Renal pelvis (tissue), 12 donors: ENCODE measurements at places on chromosomes 2 and 18.

DNA sequence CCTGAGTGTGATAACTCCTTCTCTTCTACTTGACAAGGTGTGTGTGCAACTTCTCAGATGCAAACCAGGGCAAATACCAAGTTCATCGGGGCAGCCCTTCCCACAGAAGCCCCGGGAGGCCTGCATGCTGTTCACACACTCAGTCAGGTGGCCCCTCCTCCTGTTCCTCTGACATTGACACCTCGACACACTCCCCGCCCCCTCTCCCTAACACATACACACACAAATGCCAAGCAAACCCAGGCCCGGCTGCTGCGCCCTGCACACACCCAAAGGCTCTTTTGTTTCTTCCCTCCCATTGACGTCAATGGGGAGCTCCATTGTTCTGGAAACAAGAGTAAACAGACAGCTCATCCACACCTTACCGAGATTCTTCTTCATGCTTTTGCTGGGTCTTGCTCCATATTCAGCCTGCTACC lies 1.7 kb upstream of the PER2 start:
- DNase-seq: no peak

DNA sequence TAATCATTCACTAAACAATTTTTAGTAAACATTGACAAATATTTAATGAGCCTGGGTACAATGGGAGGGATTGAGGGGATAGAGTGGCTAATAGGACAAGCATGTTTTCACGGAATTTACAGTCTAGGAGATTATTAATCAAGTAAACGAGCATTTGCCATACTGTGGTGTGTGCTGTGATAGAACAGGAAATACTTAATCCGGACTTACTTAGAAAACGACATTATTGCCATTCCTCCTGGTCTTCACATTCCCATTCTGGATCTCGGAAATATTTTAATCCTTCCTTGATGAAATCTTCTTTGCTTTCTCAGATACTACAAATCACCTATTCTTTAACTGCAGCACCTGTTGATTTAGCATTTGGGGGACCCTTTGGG lies 905 bp downstream of the TTLL4 start:
- peak; percentile 61 for DNase-seq

DNA sequence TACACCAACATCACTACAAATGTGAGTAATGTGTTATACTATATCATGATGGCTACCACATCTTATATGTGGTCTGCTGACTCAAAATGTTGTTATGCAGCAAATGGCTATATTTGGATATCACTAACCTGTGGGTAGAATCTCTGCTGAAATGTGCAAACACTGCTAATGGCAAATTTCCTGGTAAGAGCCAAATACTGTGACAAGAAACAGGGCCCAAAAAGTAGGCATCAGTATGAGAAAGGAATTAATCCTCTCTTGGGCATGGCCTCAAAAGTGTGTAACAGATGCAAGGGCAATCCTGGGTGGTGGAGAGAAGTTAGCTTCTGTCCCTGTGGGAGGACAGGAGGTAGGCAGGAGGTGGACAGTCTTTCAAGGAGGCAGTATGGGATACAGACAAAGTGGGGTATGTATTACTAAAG lies 13.3 kb downstream of the ATF2 start:
- no peak for DNase-seq

DNA sequence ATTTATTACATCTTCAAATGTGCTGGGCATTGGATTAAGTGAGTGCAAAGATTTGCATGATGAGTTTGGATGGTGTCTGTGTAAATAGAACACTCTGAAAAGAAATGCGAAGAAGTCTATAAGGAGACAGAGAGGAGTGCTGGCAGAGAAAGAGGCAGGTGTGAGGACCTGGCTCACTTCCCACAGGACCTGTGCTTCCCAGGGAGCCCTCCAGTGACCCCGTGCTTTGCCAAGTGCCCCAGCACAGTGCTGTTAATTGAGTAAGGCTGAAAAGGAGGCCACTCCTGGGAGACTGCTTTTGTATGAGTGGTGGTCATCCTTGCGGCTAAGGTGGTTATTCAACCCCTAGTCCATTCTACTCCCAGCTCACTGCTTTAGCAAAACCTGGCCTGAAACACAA lies 230.8 kb downstream of the OSR1 start:
- no peak for DNase-seq

DNA sequence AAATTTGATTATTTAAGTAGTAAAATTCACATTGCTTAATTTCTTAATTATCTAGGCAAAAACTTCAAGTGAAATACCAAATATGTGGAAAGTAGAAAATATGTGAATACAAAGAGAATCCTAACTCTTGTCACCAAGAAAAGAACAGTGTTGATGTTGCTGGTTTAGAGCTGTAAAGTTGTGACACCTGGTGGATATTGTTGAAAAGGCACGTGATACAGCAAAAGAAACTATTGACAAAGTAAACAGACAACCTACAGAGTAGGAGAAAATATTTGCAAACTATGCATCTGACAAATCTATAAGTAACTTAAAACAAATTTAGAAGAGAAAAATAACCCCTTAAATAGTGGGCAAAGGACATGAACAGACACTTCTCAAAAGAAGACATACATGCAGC lies 25.6 kb upstream of the ZC3H15 start:
- peak; percentile 8 for DNase-seq

DNA sequence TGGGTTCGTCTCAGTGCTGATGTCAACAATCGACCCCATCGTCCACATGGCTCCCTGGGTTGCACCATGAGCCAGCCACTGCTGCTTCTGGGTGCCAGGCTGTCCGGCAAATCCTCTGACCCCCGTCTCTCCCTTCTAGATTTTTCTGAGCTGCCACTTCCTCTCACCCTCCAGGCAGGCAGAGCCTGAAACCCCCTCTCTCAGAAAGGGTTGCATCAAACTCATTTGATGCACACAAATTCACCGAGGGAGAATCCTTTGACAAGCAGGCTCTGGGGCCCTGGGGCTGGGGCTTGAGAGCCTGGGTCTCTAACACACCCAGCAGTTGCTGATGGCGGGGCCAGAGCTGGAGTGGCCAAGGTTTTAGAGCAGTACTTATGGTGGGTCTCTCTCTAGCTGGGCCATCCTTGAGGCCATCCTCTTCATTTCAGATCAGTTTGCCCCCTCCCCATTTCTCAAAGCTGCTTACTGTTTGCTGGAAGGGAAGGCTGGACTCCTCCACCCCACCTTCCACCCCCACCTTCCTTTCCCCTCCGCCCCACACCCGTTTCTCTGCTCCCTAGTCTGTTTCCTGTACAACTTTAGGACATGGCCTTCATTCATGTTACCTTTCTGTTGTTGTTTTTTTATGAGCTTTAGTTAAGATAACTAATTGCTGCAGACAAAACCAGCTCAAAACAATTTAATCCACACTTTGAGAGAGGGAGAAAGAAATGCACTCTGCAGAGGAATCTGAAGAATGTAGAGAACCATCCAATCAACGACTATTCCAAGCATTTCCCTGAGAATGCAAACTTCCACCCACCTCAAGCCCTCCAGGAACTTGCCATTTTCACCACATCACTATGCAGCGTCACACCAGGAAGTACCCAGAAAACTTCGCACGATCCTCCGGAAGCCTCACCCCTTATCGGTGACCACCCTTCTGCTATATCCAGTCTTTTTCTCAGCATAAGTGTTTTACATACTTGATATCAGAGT lies 69.5 kb downstream of the ARL4C start:
- peak; percentile 62 for DNase-seq

DNA sequence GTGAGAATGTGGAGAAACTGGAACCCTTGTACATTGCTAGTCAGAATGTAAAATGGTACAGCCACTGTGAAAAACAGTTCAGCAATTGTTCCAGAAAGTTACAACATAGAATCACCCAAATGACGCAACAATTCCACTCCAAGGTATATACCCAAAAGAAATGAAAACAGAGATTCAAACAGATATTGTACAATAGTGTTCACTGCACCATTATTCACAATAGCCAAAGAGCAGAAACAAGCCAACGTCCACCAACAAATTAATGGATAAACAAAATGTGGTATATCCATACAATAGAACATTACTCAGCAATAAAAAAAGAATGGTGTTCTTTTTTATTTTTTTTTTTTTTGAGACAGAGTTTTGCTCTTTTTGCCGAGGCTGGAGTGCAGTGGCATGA lies 10.9 kb downstream of the CLASP1 start:
- DNase-seq: no peak

GRCh38 chr2:177118636-177119035 lies 94.0 kb upstream of the HNRNPA3 start:
- DNase-seq: no peak

DNA sequence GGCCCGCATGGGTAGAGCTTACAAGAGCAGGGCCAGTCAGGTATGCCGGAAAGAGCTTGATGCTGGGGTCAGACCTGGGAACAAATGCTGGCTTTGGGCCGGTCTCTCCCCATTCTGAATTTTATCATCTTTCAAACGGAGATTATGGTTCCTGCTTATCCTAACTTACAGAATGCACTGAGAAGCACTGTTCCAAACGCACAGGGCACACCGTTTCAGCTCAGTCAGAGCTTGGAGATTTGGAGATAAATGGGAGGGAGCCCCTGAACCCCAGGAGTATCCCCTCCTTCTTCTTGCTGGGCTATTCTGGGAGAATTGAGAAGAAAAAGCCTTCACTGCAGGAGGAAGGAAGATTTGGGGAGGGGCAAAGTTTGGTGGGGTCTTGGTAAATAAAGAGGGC lies 169.4 kb downstream of the DDX1 start:
- no peak for DNase-seq

DNA sequence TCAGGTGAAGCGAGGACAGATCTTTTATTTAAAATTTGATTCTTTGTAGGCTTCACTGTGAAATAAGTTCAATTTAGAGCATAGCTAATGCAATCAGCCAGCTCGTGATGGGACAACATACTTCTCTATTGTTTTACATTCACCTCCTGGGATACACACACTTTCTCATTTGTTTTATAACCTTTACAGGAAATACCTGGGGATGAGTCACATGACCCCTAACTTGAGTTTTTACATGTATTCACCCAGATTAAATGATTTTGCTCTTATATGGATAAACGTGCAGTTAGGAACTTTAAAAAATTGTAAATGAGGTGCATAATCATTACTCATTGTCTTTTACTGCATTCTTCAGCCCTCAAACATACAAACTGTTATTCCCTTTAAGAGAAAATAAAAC lies 152.1 kb downstream of the NEDD4L start:
- DNase-seq: no peak

- no peak for DNase-seq
These were observed 322.9 kb downstream of the GALR1 start for GRCh38 chr18:77572537-77572936.

DNA sequence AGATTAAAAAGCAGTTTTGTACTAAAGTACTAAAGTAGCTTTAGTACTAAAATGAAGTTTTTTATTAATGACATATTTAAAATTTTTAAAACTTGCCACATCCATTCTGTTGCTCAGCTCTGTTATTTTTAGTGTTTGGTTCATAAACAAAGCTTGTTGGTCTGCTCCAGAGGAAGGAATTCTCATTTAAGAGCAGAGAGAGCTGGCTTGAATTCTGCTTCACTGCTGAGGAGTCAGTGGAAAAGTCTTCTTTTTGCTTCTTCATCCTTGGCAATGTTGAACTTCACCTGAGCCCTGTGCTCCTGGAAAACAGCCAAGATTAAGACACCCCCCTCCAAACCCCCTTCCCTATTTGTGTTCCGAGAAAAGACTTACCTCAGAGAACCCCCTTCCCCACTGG lies 40.6 kb downstream of the TMEM87B start:
- no peak for DNase-seq
